ENCODE measurements at places on chromosomes 1 and 21. TPM values are rescaled to one million over a fixed set of nuclear protein-coding genes. Genes with fewer than 3 reads are reported as not detected.

LUZP1 gene
- 49.2 TPM for total RNA-seq

AGT gene
- total RNA-seq, result not detected

SPRR1A gene
- total RNA-seq, result not detected

KRTAP19-3 gene
- total RNA-seq, result not detected

OR2L8 gene
- total RNA-seq, result not detected

RHD gene
- total RNA-seq, result not detected

TBX19 gene
- total RNA-seq, result 0.69 TPM

NOS1AP gene
- total RNA-seq, result 1.1 TPM

CD2 gene
- not detected for total RNA-seq

IL12RB2 gene
- total RNA-seq, result not detected

HTR6 gene
- total RNA-seq, result not detected

RHCE gene
- not detected for total RNA-seq

LMX1A gene
- not detected for total RNA-seq

TMEM82 gene
- not detected for total RNA-seq

ACOT11 gene
- 3.3 TPM for total RNA-seq

S100A8 gene
- not detected for total RNA-seq

SH2D5 gene
- total RNA-seq, result 2.9 TPM

FAM167B gene
- total RNA-seq, result 20.3 TPM

HLCS gene
- 8.8 TPM for total RNA-seq

TFF1 gene
- total RNA-seq, result not detected

FCER1G gene
- not detected for total RNA-seq

FCMR gene
- not detected for total RNA-seq

RTCA gene
- 37.6 TPM for total RNA-seq

LEFTY2 gene
- not detected for total RNA-seq

GBP2 gene
- 27.1 TPM for total RNA-seq

LHX4 gene
- total RNA-seq, result not detected

METTL18 gene
- total RNA-seq, result 7.9 TPM

SLC5A3 gene
- 2.9 TPM for total RNA-seq

PROK1 gene
- total RNA-seq, result not detected

COX20 gene
- 22.3 TPM for total RNA-seq

CD52 gene
- not detected for total RNA-seq

DCDC2B gene
- total RNA-seq, result not detected

CACNA1S gene
- not detected for total RNA-seq

RPS8 gene
- 2,549 TPM for total RNA-seq

CD101 gene
- 0.10 TPM for total RNA-seq

TNFSF18 gene
- total RNA-seq, result 109 TPM

ESPN gene
- 0.67 TPM for total RNA-seq

DSCAM gene
- total RNA-seq, result not detected

LRRC39 gene
- 0.13 TPM for total RNA-seq

VANGL1 gene
- 15.5 TPM for total RNA-seq

UROD gene
- total RNA-seq, result 191 TPM

RBBP5 gene
- 11.9 TPM for total RNA-seq

HEYL gene
- total RNA-seq, result 0.07 TPM

LRRC71 gene
- total RNA-seq, result 0.34 TPM

TAS1R1 gene
- total RNA-seq, result 0.10 TPM

PDE9A gene
- total RNA-seq, result 0.53 TPM

SYDE2 gene
- total RNA-seq, result 0.80 TPM

TRIM67 gene
- total RNA-seq, result not detected

HAX1 gene
- total RNA-seq, result 118 TPM

SYPL2 gene
- 0.05 TPM for total RNA-seq

TDRD5 gene
- total RNA-seq, result 0.05 TPM

PLEKHA6 gene
- 1.3 TPM for total RNA-seq

TFF2 gene
- not detected for total RNA-seq

LDLRAD1 gene
- not detected for total RNA-seq

SLAMF6 gene
- not detected for total RNA-seq

VSIG8 gene
- total RNA-seq, result not detected
